Spleen (tissue), 13 donors: ENCODE measurements at places on chromosomes 5 and 9.

DNA sequence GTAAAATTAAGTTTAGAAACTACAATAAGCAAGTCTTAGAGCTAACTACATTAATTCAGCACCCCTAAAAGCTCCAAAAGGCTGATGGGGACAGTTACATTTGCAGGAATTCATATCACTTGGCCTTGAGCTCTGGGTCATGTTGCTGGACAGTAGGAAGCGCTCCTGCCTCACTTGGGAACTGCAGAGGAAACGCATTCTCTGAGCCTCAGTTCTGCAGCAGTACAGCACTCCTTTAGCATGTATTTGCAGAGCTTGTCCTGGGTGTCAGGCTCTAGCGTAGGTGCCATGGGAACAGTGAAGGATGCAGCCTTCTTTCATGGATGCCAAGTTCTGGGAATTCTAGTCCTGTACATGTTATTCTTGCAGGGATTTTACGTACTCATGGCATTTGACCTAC is 710.4 kb downstream of the IRX1 start:
- DNase-seq = no peak

DNA sequence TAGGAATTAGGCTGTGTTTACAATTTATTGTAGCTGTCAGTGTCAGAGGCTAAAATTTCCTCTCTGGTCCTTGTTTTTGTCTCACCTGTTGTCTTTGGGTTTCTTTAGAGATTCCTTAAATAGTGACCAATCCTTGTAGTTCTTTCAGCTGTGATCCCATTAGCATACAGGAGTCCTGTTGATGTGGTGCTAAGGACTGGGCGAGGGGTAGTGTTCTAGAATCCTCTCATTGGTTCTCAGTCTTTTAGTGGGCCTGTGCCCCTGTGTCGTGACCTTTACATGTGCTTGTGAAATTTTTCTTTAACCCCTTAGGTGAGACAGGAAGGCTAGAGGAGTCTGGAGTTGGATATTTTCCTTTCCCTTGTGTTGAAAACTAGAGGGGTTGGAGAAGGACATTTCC is 51.2 kb downstream of the ZNF618 start:
- no peak for DNase-seq

- no peak for DNase-seq
Observed at GRCh38 chr9:136840877-136841645, 1.2 kb upstream of the AJM1 start.

- no peak for DNase-seq
Observed at GRCh38 chr5:157471709-157472108, 11.7 kb downstream of the NIPAL4 start.

- DNase-seq = no peak
Observed at GRCh38 chr9:12862611-12863410, 88.0 kb downstream of the LURAP1L start.
